ENCODE measurements at places on chromosomes 12 and 14.
A peak's percentile ranks its signal among the peaks of the same experiment; 100 is the strongest.

DNA sequence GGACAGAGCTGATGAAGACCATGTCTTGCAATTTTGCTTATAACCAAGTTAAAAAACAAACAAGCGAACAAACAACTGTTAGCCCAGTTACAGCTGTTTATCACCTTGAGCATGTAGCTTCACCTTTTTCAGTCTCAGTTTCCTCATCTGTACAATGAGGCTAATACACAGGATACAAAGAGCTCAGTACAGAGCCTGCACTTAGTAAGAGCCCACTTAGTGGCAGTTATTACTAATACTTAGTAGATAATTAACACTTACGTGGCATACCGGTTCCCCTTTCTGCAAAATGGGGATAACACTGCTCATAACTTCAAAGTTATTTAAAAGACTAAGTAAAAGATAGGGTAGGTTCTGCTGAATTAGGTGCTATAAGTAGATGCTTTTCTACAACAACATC lies 228.0 kb downstream of the MON2 start:
- DNase-seq: no peak

DNA sequence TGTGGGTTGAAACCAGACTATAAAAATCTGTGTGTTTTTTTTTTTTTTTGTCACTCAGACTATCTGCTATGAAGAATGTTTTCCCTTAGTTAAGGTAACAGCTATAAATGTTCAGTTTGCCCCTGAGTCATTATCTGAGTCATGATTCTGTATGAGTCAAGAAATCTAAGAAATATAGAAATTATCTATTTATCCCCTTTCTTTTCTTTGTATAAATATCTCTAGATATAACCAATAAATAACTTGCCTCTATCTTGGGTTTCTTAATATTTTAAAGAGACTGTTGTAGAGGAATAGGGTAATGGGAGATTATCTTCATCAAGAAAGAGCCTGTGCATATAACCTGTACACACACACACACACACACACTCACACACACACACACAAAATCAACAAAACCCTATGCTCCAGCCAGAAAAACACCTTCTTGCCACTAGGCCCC lies 161.7 kb upstream of the EEA1 start:
- DNase-seq: no peak

DNA sequence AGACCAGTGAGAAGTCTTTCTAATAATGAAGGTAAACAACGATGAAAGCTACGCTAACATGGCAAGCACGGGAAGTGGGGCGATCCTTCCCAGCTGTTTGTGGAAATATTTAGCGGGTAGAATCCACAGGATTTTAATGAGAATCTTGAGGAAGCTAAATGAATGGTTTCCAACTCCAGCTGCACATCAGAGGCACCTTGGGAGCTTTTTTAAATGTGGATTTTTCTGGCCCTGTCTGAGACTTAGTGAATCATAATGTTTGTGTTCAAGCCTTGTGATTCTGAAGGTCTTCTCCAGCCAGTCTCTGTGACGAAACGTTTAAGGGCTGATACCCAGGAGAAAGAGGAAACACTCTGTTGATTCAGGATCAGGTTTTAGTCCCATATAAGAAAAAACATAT lies 169.8 kb downstream of the CAPZA3 start:
- DNase-seq: no peak

GRCh38 chr12:112439769-112440168 lies 21.0 kb downstream of the PTPN11 start:
- no peak for DNase-seq

- no peak for DNase-seq
Measured at GRCh38 chr12:102629262-102629888, 149.0 kb upstream of the IGF1 start.

DNA sequence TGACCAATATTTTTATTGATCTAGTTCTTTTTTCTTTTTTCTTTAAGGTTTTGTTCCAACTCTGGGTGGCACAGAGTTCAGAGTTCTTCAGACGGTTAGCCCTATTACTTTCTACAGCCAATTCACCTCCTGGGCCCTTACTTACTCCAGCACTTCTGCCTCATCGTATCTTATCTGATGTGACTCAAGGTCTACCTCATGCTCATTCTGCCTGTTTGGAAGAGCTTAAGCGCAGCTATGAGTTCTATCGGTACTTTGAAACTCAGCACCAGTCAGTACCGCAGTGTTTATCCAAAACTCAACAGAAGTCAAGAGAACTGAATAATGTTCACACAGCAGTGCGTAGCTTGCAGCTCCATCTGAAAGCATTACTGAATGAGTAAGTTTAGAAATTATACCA lies 64.7 kb downstream of the VEZT start:
- DNase-seq: no peak

GRCh38 chr14:72290241-72290640 lies 358.0 kb downstream of the RGS6 start:
- DNase-seq: no peak

- no peak for DNase-seq
Measured at GRCh38 chr12:45549337-45549902, 180.1 kb upstream of the ARID2 start.

- DNase-seq: peak; percentile 29
Measured at GRCh38 chr12:89470741-89471509, 53.7 kb downstream of the GALNT4 start.

DNA sequence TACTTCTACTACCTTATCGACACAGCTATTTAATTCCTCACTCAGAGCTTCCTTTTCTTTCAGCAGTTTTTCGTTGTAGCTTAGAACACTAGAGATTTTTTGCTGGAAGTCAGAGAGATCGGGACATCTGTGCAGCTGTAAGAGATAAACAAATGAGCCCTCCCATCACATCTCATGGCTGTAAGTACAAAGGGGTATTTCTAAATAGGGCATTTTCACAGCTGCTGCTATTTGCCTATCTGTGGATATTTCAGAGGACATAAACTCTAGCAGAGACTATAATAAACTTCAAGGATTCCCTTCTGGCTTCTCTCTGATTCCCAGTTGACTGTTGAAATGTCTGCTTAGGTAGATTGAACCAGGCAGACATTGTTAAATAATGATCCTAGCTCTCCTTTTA lies 76.1 kb upstream of the SAV1 start:
- no peak for DNase-seq

GRCh38 chr12:132390287-132391076 lies 61.1 kb upstream of the GALNT9 start:
- DNase-seq: no peak

DNA sequence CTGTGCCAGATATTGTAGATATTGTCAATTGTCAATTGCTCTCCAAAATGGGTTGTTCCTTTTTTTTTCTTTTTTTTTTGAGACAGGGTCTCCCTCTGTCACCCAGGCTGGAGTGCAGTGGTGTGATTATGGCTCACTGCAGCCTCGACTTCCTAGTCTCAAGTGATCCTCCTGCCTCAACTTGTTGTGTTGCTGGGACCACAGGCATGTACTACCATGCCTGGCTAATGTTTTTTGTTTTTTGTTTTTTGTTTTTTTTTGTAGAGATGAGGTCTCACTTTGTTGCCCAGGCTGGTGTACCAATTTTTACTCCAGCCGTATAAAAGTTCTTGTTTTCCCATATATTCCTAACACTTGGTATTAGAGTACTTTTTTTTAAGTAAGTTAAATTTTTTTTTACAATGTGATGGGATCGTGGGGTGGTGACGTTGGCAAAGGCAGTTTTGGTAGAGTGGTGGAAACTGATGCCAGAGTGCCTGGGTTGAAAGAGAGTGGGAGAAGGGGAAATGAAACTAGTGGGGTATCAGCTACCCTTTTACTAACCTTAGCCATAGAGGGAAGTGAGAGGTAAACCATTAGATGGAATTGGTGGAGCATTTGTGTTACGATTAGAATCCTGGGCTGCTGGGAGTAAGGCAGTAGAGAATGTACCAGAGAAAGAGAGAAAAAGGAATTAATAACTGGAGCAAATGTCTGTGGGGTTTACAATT lies 33.0 kb upstream of the CFAP54 start:
- DNase-seq: no peak

DNA sequence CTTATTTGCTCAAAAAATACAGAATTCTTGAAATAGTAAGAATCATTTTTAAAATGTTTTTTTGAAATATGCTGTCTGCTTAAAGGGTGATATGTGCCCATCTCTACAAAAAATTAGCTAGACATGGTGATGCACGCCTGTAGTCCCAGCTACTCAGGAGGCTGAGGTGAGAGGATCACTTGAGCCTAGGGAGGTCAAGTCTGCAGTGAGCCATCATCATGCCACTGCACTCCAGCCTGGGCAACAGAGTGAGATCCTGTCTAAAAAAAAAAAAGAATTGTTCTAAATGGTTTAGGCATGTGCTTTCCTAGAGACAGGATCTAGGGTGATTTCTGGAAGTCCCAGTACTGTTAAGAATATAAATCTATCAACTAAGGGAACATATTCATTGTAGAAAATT lies 75.6 kb upstream of the HECTD1 start:
- DNase-seq: no peak

DNA sequence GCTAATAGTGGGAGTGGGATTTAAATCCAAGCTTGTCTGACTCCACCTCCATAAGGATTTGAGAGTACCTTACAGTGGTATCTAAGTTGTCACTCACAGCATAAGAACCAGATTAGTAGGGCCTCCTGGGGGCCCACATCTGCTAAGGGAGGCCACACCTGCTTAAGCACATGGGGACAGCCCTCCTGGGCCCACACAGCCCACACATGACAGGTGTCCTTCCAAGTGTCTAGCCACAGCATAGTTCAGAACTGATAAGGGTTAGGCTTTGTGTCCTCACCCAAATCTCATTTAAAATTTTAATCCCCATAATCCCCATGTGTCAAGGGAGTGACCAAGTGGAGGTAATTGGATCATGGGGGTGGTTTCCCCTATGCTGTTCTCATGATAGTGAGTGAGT lies 186.0 kb upstream of the HMGA2 start:
- DNase-seq: no peak

- DNase-seq: no peak
Measured at GRCh38 chr14:102493585-102493984, 16.0 kb downstream of the ANKRD9 start.

- peak; percentile 2 for DNase-seq
Measured at GRCh38 chr12:79935624-79936345, 888 bp upstream of the PPP1R12A start.

DNA sequence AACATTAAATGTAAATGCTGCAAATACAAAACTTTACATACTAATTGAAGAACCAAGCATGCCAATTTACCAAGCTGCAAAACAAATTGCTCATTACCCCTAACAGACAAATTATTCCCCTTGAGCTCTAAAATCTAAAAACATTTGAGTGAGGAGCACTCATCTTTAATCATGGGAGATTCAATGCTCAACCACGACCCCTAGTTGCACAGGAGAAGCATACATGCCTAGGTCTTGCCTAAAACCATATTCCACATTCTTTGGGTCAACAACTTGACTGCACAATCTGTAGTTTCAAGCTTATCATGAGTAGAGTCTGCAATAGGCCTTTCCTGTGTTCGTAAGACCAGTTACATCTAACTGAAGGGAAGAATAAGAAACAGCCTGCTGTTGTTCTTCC lies 69.7 kb downstream of the MGAT4C start:
- DNase-seq: no peak

DNA sequence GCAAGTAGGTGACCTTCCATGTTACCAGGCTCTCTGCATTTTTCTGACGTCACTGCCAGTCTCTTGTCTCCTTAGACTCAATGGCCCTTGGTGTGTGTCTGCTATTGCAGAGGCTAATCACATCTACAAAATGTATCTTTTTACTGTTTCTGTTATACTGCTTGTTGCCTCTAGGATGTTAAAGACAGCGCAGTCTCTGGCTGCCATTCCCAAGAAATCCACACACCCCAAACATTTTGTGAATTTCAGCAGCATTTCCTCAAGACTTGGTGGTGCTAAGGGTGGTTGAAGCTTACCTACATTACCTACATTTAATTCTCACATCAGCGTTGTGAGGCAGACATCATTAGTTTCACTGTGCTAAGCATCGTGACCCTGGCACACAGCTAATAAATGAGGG lies 87.2 kb downstream of the C12orf75 start:
- DNase-seq: no peak

DNA sequence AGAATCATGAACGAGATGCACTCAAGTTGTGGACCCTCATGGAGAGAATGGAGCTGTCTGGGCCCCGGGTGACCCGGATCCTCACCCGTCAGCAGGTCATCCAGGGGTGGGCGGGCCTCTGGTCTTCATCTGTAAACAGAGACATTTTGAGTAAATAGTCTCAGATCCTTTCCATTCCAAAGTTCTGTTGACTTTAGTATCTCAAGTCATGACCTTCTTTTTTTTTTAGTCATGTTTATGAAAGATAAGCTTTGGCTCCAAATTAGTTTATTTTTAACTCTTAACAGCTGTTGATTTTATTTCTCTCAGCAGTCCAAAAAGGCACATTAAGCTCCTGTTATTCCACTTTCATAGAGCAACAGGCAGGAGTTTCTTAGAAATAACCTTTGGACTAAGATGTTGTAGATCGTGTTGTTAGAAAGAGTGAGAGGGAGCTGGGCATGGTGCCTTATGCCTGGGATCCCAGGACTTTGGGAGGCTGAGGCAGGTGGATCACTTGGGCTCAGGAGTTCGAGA lies 48.9 kb upstream of the AMN start:
- no peak for DNase-seq

DNA sequence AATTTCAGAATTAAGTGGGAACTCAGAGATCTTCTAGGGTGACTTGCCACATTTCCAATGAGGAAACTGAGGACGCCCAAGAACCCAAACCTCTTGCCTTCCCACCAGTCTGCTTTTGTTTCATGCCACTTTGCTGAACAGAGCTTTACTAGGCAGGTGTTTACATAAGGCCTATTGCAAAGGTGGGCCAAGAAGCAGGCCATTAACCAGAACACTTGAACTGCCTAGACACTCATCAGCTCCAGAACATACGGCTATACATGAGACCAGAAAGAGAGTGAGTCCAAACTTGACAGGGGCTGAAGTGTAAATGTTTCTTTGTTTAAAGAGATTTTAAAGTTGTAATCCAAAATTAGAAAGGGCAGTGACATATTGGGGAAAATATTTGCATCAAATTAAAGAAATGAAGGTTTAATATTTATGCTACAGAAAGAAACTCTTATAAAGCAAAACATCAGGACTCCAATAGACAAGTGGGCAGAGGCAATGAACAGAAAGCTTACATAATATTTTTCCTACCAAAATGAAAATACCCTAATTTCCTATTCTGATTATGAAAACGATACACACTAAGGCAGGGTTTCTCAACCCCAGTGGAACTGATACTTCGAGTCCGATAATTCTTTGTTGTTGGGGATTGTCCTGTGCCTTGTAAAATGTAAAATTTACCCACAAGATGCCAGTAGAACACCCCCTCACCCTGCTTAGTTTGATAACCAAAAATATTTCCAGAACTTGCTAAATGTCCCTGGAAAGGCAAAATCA lies 11.7 kb downstream of the BATF start:
- DNase-seq: no peak

- DNase-seq: no peak
Measured at GRCh38 chr12:51171884-51172514, 936 bp downstream of the TFCP2 start.

GRCh38 chr12:79482323-79482722 lies 208.4 kb downstream of the PAWR start:
- DNase-seq: no peak
